ENCODE measurements at places on chromosomes 4 and X.

DNA sequence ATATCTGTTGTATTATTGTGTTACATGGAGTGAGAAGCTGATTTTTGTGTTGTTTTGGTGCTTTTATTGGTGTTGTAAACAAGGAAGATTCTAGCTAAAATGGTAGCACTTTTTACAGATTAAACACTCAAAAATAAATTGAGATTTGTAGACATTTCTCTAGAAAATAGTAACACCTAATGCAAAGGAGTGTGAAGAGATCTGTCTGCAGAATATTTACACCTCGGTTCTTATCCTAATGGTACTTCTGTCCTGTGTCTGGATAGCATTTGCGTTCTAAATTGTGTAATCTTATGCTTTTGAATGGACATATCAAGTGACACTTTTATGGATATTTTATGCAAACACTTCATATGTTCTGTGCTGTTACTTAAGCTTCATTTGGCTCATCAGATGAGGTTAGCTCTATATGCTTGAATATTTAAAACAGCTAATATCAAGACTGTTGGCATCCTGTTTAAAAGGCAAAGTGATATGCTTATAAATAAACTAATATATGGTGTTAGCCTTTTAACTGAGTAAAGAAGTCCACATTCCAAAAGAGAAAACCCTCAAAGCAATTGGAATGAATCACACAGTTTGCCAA is 6.0 kb downstream of the PCDH7 start:
- no peak for DNase-seq

GRCh38 chr4:30860978-30861377 is 140.8 kb downstream of the PCDH7 start:
- DNase-seq, result no peak

DNA sequence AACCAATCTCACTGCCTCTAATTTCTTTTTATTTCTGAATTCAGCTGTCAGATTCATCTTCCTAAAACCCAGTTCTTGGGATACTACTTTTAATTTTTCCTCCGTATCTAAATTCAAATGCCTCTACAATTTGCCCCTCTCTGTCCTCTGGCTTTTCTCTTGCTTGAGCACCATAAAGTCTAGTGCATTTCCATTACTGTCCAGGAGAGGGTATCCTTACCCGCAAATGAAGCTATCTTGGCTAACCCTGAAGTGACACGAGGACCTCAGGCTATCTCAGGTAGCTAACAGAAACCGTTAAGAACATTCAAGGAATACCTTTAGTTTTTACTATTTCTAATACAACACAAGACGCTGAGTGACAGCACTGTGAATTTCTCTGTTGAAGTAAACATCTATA is 49.4 kb upstream of the PRR32 start:
- no peak for DNase-seq

- no peak for DNase-seq
Observed at GRCh38 chr4:123352240-123352945, 44.2 kb upstream of the SPRY1 start.

DNA sequence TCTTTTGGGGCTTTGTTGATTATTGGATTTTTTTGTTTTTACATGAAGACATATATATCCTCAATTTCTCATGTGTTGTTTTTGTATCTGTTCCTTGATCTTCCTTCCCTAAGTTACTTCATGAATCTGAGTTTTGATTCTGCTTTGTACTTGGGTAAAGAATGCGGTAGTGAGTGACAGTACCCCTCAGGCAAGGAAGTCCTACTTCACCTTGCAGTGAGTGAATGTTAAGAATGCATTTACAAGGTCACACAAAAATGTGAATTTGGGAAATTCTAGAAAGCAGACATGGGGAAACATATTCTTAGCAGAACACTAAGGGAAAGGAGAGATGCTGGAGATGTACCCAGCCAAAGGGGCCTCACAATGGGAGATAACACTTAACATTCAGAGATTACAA is 373.1 kb upstream of the LCORL start:
- no peak for DNase-seq
